ENCODE measurements at places on chromosomes 6 and 20.

GRCh38 chr6:90297115-90297866 lies 648 bp upstream of the BACH2 start:
- no peak for DNase-seq

DNA sequence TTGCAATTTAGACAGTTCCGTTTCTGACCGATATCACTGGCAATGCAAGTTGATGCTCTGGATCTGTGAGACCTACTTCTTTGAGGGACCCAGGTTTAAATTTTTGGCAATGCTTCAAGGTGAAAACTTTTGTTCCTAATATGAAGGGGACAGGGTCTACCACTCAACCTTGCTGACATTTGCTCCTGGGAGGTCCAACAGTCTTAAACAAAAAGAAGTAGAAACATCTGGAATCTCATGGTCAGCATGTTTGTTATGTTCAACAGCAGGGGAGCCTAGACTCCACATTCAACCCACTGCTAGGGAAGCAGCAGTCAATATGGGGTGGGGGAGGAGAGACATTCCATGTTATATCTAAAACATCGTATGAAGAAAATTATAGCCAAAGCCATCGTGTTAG lies 196.4 kb downstream of the SIM1 start:
- no peak for DNase-seq

DNA sequence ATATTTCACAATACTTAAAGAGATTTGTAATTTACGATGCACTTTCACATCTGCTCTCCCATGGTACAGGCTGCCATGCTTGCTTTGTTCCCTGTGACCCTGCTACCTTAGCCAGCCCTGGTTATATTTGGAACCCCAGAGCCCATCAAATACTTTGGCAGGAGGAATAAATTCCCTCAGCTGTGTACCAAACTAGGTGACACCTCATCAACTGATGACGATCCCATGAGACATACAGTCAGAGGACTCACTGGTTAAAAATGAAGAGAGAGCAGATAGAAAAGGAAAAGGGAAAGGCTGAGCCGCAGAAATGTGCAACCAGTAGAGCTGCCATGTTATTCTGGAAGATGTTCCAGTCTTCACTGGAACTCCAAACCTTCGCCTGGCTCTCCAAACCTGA lies 120.0 kb downstream of the SIM1 start:
- peak; percentile 73 for DNase-seq

DNA sequence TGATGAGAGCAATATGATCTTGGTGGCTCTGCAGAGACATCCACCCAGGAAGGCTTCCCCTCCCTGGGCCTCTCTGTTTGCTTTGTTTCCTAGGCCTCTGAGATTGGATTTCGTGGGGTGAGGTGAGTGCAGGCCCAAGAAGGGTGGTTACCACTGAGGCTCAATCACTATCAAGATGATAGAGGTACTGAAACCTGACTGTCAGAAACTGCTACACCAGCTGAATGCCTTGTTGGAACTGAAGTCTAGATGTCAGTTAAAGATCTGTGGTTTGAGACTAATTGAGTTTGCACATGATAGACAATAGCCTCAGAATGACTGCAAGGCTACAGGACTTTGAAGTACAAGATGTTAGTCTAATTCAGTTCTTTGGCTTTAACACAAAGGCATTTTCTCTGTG lies 15.2 kb downstream of the VNN1 start:
- no peak for DNase-seq

DNA sequence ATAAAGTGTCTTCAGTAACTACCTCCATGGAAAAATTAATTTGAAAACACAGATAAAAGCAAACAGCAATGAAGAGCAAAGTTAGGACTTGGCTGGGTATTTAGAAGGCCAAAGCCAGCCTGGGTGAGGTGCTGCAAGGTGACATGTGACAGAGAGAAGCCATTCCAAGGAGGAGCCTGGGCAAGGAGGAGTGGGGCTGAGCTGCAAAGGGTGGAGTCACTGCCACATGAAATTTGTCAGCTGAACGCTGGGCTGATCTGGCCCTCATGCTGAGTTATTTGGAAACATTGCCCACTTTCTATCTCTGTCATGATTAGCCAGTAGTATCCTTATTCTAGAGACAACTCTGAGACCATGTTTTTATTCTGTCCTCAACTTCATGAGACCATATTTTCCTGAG lies 76.3 kb downstream of the PERP start:
- DNase-seq = no peak

DNA sequence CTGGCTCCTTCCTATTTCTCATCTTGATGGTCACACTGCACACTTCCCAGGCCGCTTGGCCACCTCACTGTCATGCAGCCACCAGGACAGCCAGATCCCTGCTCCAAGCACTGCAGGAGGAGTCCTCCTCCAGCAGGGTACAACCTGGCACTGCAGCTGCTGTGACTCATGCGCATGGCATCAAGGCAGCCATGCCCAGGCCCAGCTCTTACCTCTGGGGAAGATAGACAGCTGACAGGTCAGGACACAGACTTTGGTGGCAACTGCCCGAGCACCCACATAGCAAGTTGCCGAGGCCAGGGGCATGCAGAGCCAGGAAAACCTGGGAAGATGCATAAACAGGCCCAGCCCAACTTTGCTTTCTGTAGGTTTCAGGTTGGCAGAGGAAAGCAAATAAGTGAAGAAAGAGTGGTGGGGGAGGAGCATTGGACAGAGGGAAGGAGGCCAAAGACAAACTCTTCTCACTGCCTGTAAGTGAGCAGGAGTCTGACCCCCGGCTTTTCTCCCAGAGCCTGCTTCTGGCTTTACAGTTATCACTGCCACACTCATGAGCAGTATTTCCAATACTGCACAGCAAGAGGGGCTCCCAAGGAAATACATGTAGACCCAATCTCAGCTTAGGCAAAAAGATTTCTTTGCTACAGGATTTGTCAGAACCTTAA lies 38.8 kb downstream of the SLC22A3 start:
- DNase-seq = no peak

GRCh38 chr6:63997221-63997620 lies 361.6 kb downstream of the PHF3 start:
- no peak for DNase-seq

DNA sequence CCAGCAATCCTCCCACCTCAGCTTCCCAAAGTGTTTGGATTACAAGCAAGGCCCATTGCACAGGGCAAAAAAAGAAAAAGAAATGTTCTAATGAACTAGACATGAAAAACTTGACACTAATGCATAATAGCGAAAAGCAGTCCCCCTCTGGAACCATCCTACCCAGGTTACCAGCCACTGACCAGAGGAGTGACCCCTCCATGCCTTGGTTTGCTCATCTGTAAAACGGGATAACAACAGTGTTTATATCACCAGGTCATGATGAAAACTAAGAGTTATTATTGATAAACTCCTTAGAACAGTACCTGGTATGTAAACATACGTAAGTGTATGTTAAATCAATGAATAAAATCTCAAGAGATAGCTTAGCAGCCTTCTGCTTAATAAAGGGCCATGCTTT lies 3.3 kb upstream of the NHSL1 start:
- DNase-seq = no peak

DNA sequence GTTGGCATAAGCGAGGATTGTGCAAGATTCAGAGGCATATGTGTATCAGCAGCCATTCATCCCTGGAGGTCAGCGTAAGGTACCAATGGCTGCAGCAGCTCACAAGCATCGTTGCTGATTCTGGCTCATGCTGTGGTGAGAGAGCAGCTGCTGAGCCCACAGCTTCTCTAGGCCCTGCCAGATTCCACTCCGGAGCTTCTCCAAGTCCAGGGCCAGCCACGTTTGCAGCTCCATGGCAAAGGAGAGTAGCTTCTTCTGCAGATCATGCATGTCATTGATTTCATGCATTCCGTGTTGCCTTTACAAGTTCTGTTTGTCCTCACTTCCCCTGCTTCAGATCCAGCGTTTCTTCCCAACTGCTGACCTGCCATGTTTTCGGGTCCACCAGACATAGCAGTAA lies 474.8 kb upstream of the ID4 start:
- DNase-seq = no peak

DNA sequence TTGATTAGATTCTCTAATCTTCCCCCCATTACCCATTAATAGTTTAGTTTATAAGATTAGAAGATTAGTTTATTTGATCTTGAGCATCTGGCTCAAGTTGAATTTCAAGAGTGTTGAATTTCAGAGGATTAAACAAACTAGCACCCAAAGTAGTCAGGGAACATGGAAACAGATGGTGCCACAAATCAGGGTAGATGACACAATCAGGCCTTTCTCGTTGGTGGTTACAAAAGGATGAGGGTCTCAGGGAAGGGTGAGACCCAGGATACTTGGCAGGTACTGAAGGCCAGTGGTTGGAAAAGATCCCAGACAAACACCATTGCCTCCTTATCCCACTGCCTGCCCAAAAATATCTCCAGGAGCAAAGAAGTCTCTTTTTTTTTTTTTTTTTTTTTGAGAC lies 29.5 kb upstream of the ADGRF1 start:
- no peak for DNase-seq

DNA sequence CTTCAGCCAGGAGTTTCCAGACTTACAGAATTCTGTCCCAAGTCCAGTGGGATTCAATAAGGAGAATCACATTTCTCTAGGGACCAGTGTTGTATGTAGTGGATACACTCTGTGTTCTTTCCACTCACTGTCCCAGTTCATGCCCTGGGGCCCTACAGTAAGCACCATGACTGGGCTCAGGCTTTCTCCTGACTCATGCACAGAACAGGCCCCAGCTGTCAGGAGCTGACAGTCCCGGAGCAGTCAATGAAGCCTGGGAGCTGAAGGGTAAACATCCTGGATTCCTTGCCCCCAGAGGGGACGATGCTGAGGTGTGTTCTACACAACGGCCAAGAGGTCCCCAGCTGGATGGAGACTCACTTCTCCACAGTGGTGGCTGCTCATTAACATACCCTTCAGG lies 40.2 kb upstream of the LRFN2 start:
- DNase-seq = no peak

DNA sequence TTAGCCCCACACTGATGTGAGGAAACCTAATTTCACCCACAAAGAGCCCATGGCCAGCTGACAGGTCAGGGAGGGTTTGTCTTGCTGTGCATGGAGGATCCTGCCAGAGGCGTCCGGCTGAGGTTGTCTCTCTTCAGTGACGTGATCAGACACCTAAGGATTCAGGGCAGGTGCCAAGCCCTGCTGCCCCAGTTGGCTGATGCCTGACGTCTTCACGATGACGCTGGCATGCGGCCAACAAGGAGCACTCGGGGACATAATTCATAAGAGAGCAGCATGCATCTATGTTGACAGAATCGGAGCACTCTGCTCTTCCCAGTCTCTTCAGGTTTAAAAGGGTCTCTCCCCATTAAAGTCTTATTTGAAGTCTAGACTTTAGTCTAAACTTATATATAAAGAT lies 47.8 kb downstream of the PSMB1 start:
- no peak for DNase-seq

DNA sequence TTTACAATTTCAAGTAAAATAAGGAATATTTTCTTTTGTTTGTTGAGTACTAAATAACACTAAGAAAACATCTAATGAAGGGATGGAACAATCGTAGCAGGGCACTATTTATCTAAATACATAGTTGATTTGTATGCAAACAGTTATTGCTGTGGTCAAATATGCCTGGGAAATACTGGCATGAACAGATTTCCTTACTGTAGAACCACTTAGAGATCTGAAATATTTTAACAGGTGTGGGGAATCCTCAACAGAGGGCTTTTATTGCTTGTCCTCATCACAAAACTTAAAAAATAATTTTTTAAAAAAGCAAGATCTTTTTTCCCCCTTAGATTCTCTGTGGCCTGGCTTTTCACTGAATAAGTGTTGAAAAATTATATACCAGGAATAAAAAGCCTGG lies 233.0 kb upstream of the FAM83B start:
- no peak for DNase-seq

GRCh38 chr6:152983637-152984512 lies 1.0 kb upstream of the FBXO5 start:
- DNase-seq = peak; percentile 87

DNA sequence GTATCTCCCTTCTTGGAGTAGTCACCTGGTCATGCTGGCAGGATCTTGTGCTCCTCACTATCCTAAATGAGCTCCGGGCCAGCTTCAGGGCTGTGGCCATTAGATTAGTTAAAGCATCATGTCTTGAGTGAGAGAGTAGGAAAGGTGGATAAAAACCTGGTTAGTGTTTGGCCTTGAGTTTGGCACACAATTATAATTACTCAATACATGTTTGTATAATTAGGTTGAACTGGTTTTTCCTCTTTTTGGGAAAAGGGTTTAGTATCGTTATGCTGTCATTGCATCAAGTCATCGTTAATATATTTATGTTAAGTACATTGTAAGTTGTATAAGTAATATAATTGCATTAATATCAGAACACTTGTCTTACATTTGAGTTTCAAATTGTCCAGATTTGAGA lies 126.3 kb downstream of the CDKAL1 start:
- no peak for DNase-seq

DNA sequence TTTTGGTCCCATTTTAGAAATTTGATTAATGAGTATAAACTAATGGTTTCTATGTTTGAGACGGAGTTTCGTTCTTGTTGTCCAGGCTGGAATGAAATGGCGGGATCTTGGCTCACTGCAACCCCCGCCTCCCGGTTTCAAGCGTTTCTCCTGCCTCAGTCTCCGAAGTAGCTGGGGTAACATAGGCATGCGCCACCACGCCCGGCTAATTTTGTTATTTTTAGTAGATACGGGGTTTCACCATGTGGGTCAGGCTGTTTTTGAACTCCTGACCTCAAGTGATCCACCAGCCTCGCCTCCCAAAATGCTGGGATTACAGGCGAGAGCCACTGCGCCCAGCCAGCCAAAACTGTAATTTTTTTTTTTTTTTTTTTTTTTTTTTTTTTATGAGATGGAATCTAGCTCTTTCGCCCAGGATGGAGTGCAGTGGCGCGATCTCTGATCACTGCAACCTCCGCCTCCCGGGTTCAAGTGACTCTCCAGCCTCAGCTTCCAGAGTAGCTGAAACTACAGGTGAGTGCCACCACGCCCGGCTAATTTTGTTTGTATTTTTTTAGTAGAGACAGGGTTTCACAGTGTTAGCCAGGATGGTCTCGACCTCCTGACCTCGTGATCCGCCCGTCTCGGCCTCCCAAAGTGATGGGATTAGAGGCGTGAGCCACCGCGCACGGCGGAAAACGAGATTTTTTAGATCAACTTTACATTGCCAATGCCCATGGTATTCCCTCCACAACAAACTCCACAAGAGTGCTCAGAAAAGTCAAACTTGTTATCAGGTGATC lies 127.8 kb downstream of the HFE start:
- no peak for DNase-seq
